ENCODE measurements at places on chromosomes 4 and X.

DNA sequence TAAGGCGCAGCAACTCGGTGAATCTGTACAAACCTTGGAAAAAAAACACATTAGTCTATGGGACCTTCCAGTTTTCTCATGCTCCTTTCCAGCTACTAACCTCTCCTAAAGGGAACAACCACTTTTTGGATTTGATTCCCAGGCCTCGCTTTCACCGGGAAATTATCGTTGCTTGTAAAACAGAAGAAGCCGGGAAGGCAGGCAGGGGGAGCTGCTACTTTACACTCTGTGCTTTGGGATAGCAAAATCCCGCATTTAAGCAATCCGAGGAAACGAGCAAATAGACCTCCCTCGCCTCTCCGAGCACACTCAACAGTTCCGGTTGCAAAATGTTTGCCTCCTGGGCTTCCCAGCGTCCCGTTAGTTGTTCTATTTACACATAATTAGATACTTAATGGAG lies 1.2 kb downstream of the CD38 start:
- DNase-seq = no peak

DNA sequence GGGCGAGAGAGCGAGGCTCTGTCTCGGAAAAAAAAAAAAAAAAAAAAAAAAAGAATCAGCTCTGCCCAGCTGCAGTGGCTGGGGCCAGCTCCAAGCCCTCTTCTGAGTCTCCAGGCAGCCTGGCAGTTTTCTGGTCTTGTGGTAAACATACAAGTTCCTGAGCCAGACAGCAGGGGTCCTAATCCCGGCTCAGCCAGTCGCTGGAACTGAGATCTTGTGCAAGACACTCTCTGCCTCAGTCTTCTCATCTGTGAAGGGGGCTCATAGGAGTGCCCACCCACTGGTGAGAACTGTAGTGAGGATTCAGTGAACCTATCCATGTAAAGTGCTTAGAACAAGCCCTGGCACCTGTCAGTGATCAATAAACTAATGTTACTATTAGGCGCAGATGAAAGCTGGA lies 41.8 kb downstream of the C4orf50 start:
- DNase-seq = no peak

DNA sequence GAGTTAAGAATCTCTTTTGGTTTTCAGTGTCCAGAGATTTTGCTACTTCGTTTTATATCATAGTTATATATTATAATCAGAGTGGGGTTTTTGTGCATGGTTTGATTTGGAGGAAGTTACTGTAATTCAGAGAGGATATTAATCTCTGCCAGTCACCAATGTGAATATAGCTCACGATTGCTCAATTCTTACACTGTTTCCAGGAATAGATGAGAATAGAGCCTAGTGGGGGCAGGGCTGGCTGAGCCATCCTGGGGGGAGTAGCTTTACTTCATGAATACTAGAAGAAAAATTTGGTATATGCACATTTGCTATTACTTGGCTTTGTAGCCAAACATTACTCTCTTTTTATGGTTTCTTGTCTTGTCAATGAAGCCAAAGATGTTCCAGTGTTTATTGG lies 60.9 kb upstream of the TRPC3 start:
- DNase-seq = no peak

DNA sequence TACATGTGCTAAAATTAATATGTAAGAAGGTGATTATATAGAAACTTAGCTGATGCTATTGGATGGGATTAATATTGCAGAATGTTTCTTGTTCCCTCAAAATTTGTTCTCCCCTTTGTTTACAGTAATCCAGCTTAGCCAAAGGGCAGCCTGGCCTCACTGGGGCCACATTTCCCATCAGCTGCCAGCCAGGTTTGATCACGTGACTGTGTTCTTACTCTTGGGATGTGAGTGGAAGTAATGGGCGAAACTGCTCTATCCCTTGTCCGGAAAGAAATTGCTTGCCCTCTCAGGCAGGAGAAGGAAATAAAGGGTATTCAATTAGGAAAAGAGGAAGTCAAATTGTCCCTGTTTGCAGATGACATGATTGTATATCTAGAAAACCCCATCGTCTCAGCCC lies 44.1 kb upstream of the FAT1 start:
- DNase-seq = no peak

GRCh38 chr4:137129441-137129840 lies 402.9 kb downstream of the PCDH18 start:
- DNase-seq = no peak

DNA sequence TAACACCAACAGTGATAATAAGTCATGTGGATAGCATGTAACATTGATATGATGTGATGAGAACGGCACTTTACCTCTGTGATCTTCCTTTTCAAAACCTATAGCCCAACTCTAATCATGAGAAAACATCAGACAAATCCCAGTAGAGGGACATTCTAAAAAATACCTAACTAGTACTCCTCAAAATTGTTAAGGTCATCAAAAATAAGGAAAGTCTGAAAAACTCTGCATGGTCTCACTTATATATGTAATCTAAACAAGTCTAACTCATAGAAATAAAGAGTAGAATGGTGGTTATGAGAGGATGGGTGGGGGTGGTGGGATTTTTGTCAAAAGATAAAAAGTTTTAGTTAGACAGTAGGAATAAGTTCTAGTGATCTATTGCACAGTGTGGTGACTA lies 243.9 kb upstream of the GRIA3 start:
- DNase-seq = no peak

- DNase-seq = no peak
Observed at GRCh38 chr4:81214144-81214880, 710 bp downstream of the PRKG2 start.

- no peak for DNase-seq
Observed at GRCh38 chr4:153579872-153580271, 104.2 kb upstream of the TLR2 start.

GRCh38 chr4:110184140-110184790 lies 14.2 kb downstream of the ELOVL6 start:
- DNase-seq = no peak

- DNase-seq = no peak
Observed at GRCh38 chr4:114998316-114998715, 115.1 kb downstream of the NDST4 start.

GRCh38 chr4:8898419-8898818 lies 26.8 kb upstream of the HMX1 start:
- DNase-seq = no peak

- no peak for DNase-seq
Observed at GRCh38 chr4:47816748-47817147, 21.1 kb downstream of the CORIN start.

- no peak for DNase-seq
Observed at GRCh38 chrX:154661170-154661569, 7.8 kb upstream of the CTAG2 start.

DNA sequence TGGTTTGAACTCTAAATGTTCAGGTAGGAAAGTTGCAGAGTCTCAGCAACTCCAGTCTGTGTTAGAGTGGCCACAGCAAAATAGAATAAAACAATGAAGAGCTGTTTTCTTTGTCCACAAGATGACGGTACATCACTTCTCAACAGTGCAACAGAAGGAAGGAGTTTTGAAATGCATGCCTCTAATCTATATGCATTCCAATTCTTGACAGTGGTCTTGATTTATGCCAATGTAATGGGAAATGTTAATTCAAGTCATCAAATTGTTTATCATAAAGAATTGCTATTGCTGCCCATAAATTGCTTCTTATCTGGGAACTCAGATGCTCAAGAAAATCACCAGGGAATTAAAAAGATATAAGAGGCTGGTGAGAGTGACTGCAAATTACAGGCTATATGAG lies 195.5 kb upstream of the PRPS2 start:
- DNase-seq = no peak

DNA sequence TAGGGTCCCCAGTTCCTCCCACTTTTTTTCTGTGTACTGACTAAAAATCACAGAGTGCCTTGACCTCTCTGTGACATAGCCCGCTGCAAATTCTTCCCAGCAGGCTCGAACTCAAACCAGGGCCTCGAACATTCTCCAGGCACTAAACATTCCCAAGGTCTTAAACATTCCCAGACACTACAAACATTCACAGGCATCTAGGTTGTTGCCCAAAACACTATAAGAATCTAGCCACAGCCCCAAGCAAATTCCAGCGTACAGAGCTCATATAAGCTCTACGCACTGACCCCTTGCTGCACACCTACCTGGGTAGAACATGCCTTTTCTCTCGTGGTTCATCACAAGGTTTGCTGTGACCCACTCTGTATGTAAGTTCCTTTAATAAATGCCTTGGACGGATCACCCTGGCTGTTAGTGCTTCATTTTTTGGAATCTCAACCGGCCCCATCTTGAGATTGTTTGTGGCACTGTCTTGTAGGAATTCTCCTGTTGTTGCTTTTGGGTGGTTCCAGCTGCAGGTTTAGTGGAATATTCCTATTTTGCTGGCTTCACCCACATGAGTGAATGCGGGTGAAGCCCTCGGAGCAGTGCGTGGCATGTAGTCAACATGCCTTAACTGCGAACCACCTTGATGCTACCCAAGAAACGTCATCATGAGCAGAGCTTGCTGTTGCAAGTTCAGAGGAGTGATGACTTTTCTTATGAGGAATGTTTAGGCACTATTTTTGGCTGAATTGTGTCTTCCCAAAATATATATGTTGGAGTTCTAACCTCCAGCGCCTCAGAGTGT lies 230.0 kb downstream of the HS3ST1 start:
- DNase-seq = no peak

DNA sequence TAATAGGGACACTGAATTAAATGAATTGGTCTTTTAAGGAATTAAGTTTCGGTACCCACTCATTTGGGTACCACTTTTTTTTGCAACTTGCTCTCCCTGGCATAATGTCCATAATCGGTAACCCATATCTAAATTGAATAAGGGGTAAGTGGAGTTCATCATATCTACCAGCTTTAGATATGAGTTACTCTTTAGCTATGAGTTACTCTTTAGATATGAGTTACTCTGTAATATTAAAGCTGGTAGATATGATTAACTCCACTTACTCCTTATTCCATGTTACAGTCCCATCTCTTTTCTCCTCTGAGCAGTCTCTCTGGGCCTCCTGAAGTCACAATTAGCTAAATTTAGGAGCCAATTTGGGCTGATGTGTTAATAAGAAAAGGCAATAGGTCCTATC lies 85.7 kb downstream of the TEX13C start:
- DNase-seq = no peak

DNA sequence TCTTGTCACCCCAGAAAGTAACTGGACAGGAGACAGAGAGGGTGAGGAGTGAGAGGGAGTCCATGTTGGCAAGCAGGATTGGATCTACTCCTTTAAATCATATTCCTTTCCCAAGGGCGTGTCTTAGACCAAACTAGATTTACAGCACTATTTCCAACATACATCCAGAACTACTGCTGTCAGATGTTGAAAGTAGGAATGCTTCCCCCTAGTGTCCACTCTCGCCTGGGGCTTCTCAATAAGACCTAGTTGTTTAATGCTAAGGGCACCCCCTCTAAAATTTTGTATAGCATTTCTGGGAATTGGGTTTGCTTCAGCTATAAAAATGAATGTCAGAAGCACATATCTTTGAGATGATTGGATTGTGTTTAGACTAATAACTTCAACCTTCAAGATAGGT lies 13.3 kb downstream of the OFD1 start:
- peak; percentile 17 for DNase-seq

- DNase-seq = no peak
Observed at GRCh38 chr4:99654361-99654761, 3.3 kb downstream of the C4orf54 start.

- no peak for DNase-seq
Observed at GRCh38 chr4:107736037-107736436, 16.0 kb upstream of the PAPSS1 start.

DNA sequence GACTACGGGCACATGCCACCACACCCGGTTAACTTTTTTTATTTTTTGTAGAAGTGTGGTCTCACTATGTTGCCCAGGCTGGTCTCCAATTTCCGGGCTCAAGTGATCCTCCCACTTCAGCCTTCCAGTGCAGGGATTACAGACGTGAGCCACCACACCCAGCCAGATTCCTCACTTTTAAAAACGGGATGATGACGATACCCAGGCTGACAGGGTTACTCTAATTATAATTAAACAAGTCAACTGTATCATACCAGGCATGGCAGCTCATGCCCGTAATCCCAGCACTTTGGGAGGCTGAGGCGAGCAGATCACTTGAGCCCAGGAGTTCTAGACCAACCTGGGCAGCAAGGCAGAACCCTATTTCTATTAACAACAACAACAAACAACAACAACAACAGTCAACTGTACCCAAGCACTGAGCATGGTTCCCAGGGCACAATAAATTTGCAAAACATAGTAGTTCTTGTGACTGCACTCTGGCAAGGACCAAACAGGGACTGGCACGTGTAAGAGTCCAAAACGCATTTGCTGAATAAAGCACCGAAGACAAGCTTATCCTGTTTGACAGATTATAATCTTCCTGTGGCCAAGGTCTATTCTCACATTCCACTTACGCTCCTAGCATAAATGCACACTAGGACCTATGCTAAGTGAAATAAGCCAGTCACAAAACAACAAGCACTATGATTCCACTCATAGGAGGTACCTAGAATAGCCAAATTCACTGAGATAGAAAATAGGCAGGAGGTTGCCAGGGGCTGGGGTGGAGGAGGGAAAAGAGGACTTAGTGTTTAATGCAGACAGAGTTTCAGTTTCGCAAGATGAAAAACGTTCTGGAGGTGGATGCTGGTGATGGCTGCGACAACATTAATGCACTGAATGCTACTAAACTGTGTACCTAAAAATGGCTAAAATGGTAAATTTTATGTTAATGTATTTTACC lies 77.5 kb downstream of the IRF2 start:
- DNase-seq = no peak

DNA sequence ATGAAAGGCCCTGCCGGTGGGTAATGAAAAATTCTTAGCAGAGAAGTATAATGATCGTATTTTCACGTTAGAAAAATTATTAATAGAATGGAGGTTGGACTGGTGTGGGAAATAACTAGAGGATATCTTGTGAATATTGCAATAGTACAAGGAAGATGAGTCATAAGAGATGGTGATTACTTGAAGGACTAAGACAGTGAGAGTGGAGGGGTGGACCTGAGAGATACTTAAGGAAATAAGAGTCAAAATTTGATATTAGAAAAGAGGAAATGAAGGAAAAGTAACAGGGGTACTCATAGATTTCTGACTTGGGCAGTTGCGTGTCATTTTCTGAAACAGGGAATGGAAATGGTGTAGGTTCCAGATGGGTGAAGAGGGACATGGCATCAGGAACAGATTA lies 1.7 kb upstream of the USP53 start:
- no peak for DNase-seq

DNA sequence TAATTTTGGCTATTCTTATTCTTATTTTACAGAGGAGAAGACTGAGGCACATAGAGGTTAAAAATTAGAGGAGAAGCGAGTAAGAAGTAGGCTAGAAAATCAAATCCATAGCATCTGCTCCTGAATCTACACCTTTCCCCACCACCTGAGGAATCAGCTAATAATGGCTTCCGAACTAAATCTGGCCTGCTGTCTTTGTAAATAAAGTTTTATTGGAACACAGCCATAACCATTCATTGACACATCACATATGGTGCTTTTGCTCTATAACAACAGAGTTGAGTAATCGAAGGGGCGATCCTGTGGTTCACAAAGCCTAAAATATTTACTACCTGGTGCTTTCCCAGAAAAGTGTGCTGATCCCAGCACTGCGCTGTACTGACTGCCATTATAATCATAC lies 38.2 kb downstream of the F11 start:
- DNase-seq = no peak
